LNCaP clone FGC (cell line): ENCODE measurements at places on chromosomes 1 and 21.

DNA sequence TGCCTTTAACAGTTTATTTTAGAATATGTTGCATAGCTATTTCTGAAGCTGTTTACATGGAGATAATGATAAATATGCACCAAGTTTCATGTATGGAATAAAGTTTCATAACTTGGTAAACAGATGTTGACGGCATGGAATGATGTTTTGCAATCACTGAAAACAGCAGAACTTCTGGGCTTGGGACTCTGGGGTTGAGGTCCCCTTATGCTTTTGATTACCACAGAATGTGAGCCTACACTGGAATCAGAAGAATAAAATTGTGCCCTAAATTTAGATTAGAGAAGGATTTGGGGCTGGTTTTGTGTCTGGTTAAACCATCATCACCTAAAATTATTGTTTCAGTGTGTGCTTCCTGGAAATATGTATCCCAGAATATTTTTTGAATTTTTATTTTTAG lies 11.1 kb downstream of the KRTAP24-1 start:
- no peak for DNase-seq

DNA sequence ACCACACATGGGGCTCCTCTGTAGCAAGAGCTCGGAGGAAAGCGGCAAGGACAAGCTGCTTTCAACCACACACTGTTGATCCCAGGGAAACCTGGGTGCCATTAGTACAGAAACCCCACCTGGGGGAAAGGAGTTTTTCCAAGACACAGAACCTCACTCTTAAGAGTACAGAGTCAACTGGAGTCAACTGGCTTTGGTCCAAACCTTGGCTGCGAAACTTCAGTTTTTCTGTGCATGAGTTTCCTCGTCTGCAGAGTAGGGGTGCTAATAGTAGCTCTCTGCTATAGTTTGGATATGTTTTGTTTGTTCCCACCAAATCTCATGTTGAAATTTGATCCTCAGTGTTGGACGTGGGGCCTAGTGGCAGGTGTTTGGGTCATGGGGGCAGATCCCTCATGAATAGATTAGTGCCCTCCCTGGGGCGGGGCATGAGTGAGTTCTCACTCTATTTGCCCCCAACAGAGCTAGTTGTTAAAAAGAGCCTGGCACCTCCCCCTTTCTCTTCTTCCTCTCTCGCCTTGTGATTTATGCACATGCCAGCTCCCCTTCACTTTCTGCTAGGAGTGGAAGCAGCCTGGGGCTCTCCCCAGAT lies 161.1 kb downstream of the PIGK start:
- no peak for DNase-seq

- DNase-seq = no peak
These were observed 77.8 kb downstream of the BACH1 start for GRCh38 chr21:29376556-29376955.

DNA sequence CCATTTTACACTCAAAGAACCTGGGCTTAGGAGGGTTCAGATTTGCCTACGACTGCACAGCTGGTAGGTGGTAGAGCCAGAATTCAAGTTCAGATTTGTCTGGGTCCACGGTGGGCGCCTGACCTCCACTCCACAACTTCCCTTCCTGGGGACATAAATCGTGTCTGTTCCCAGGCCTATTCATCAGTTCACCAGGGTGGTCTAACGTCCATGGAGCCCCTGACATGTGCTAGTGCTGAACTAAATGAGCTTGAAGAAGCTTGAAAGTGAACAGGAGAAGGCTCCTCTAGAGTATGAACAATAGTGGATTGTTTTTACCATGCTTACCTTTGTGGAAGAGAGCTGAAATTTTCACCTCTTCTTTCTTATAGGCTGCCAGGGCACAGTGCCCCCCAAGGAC lies 32.5 kb upstream of the KIF1B start:
- no peak for DNase-seq

DNA sequence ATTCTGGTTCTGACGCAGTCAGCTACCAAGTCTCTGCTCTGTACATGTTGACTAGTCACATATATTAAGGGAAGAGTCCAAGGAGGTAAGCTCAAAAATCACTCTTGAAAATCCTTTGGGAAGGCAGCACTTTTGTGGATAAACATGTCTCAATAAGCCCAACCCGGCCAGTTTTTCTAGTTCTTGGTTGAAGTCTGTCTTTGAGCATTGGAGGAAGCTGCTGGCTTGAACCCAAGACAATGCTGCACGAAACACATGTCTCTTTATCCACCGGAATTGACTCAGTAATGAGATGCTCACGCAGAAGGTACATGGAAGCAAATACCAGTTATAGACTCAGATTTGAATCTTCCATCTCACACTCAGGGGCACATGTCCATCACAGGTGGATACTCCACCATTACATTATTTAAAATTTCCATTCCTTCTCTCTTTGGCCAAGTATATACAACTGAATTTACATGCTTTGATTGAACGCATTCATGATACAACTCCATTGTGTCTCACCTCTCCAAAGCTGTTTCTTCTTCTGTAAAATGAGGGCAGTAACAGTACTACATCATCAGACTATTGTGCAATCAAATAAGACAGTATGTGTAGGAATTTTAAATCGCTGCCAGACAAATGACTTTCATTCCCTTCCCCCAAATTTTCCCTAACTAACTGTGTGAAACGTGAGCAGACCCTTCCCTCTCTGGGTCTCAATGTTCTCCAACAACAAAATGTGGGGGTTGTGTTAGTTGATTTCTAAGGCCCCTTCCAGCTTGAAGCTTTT lies 9.6 kb upstream of the GUCA2A start:
- peak; percentile 93 for DNase-seq

- no peak for DNase-seq
These were observed 49.4 kb upstream of the PARP1 start for GRCh38 chr1:226457307-226457712.

DNA sequence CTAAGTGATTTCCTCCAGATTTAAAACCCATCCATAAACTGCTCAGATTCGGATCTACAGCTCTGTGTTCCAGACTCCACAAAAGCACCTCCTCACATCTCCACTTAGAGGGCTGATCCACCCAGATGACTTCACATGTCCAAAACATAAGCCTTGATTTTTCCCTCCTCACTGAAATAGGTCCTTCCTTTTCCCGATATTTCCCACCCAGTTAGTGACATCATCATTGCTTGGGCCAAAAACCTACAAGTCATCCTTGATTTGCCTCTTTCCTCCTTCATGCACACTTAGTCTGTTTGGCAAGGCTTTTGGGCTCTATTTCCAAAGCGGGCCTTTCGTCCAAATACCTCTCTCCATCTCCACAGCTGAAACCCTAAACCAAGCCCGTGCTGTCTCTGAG lies 32.3 kb downstream of the CCDC185 start:
- no peak for DNase-seq

- DNase-seq = no peak
These were observed 4.8 kb upstream of the FAM110D start for GRCh38 chr1:26153966-26154532.

- DNase-seq = no peak
These were observed 62.4 kb downstream of the BACH1 start for GRCh38 chr21:29360799-29361765.
